ENCODE measurements at places on chromosomes 2 and 18.

DNA sequence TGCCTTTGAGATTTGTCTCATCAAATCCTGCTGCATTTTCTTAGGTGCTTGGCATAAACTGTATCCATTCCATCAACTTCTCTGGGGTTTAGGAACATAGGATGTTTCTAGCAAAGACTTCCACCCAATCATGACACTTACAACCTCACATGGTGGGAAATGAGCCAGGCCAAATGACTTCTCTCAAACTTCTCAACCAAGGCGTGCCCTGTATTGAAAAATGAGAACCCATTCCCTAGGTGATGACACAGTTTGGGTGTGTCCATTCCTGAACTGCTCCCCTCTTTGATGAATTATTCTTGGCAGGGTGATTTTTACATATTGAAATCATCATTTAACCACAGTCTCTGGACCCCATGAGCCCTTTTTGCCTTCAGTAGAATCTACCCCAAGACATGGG, 161.1 kb downstream of the EN1 start:
- DNase-seq: no peak

DNA sequence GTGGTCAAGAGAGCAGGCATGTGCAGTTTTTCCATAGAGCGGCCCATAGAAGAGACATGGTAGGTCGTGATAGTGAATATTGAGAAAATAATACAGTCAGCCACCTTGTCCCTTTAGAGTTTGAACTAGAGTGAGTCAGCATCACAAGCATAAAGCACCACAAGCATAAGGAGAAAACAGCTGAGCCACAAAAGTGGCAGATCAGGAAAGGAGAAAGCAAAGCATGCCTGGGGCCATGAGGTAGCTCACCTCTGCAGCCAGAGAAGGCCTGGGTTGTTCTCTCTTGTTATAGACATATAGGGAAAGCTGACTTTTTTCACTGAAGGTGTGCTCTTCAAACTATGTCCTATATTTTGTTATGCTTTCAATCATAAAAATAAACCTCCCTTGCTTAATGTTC, 879.0 kb downstream of the DSC3 start:
- DNase-seq: no peak

DNA sequence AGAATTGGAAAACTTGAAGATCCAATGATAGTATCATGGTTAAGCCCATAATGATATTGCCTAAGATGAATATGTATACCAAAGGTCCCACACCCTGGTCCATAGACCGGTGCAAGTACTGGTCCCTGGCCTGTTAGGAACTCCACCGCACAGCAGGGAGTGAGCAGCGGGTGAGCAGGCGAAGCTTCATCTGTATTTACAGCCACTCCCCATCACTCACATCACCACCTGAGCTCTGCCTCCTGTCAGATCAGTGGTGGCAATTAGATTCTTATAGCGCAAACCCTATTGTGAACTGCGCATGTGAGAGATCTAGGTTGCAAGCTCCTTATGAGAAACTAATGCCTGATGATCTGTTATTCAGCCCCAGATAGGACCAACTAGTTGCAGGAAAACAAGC, 402.4 kb downstream of the EPHA4 start:
- DNase-seq: no peak

- DNase-seq: no peak
Observed at GRCh38 chr2:220365023-220365422, 737.6 kb downstream of the SLC4A3 start.

- DNase-seq: peak; percentile 79
Observed at GRCh38 chr2:20634507-20635112, 16.3 kb downstream of the HS1BP3 start.

DNA sequence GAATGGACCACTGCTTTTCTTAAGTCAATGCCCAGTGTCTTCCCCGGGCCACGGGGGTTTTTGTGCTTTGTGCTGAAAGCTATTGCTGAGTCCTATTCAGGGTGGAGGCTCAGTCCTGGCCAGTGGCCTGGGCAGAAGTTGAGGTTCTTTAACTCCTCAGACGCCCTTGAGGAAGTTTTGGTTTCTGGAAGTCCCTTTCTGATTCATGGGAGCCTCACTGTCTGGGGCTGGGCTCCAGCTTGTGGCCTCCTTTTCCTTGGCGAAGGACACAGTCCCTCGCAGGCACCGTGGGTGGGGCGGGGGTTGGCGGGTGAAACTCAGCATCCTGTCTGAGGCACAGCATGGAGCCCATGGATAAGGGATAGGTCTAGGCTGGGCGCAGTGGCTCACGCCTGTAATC, 465.2 kb upstream of the HS6ST1 start:
- no peak for DNase-seq

GRCh38 chr2:233107831-233108300, 47.7 kb downstream of the INPP5D start:
- DNase-seq: no peak

- no peak for DNase-seq
Observed at GRCh38 chr2:152383702-152384101, 48.7 kb downstream of the FMNL2 start.

DNA sequence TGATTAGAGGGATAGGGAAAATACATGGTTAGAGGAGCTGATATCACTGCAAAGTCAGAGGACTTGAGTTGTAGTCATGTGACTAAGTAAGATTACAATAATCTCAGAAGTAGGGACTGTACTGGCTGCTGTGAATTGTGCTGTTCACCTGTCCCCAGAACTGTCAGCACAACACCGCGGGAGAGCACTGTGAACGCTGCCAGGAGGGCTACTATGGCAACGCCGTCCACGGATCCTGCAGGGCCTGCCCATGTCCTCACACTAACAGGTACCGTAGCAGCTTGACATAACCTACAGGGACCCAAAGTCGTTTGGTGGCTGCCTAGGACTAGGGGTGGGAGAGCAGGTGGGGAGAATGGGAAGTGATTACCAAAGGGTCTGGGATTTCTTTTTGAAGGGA, 132.8 kb upstream of the TTC39C start:
- peak; percentile 79 for DNase-seq

DNA sequence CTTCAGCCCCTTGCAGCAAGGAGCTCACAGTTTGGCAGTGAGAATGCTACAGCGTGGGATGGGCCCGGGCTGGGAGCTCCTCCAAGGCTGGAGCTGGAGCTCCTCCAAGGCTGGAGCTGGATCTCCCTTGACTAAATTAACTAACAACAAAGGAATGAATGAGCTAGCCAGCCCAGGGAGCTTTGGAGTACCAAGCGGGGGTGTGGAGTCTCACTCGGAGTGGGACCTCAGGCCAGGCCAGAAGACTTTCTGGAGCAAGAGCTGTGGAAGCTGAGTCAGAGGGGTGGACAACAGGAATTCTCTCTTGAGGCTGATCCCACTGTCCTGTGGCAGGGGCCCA, 244.7 kb upstream of the HS6ST1 start:
- no peak for DNase-seq

- no peak for DNase-seq
Observed at GRCh38 chr2:100235581-100235980, 86.7 kb downstream of the LONRF2 start.

DNA sequence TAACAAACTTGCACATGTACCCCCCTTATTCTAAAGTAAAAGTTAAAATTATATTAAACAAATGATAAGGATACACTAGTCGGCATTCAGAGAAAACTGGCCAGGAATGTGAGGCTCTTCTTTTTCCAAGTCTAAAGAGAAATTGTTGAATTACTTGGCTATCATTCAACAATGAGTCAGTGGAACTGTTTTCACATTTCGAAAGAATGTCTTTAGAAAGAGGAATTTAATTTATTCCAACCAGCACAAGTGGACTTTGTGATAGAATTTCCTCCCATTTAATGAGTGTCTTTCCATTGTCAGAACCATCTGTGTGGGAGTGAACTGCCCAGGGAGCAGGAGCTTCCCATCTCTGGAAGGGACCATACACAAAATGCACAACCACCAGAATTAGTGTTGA, 792.2 kb downstream of the EPHA4 start:
- DNase-seq: no peak

DNA sequence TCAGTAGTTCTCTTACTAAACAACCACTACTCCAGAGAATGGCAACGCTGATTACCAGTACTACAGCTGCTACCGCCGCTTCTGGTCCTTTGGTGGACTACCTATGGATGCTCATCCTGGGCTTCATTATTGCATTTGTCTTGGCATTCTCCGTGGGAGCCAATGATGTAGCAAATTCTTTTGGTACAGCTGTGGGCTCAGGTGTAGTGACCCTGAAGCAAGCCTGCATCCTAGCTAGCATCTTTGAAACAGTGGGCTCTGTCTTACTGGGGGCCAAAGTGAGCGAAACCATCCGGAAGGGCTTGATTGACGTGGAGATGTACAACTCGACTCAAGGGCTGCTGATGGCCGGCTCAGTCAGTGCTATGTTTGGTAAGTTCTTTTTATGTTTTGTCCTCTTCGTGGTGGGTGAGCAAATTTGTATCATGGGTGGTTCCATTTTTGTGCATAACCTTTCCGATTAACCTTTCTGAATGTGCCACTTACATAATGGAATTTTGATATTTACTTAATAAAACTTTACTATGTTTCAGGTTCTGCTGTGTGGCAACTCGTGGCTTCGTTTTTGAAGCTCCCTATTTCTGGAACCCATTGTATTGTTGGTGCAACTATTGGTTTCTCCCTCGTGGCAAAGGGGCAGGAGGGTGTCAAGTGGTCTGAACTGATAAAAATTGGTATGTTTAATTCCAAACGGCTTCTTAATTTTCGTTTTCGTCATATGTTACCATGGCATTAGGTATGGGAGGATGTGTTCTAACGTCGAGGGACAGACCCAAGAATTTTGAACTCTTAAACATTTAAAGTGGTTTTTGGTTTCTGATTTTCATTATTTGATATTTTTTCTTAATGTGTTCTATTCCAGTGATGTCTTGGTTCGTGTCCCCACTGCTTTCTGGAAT, 1.3 kb downstream of the SLC20A1 start:
- DNase-seq: peak; percentile 59

DNA sequence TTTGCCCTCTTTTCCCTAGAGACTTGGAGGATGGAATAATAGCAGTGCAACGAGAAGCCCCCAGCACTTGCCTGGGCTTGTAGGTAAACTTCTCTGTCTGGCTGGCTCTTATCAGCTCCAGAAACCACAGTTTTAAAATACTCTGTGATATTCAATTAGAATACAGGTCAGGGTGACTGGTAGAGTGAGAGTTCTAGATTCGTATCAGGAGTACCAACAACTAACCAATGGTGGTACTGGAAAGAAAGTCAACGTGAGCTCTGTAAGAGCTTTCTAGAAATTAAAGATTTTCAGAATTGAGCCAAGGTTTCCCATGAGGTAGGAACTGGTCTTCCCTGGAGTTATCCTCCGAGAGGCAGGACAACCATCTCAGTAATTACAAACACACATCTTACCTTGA, 216.9 kb downstream of the NYAP2 start:
- no peak for DNase-seq

DNA sequence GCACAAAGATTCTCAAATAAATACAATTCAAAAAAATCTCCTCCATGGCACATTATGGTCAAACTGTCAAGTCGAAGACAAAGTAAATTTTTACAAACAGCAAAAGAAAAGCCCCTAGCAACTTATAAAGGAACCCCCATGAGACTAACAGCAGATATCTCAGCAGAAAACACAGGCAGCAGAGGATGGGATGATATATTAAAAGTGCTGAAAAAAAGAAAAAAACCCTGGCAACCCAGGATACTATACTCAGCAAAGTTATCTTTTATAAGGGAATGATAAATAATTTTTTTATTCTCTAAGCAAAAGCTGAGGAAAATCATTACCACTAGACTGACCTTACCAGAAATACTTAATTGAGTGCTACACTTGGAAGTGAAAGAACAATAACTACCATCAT, 326.4 kb downstream of the CYRIA start:
- DNase-seq: no peak

DNA sequence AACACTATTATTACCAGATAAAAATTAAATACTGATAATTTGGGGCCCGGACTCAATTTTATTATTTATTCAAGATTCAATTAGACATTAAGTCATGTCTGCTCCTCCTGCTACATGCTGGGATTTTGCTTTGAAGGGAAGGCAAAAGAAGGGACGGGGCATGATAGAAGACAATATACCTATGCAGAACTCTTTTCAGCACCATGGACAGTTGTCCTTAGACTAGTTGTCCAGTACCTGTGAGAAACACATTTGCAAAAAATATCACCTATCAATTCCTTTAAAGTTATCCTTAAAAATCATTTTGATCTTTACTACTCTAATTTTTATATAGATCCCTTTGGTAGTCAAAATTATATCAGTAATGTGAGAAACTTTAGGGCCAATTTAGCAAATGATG, 100.2 kb upstream of the SULT1C3 start:
- DNase-seq: no peak

DNA sequence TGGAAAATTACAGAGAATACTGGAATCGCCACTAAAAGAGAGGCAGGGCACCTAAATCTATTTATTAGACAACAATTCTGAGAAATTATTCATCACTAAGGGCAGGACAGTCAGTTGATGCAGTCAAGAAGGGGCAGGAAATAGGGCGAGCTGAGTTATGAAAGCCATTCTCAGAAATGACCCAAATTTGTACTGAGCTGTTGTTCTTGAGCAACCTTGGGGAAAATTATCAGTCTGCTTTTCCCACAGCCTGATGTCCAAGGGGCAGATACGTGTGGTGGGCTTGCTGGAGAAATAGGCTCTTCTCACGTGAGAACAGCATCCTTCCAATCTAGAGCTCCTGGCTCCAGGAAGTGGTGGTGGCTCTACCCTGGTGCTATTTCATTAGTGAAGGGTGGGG, 38.6 kb downstream of the STON1 start:
- DNase-seq: no peak

All from DMS79 treated with DMSO at 0.1 percent for 48 hours (cell line).